ENCODE measurements at places on chromosomes 6 and 20. TPM values are rescaled to one million over a fixed set of nuclear protein-coding genes. Genes with fewer than 3 reads are reported as not detected.
A peak's percentile ranks its signal among the peaks of the same experiment; 100 is the strongest.

- peaks cover 18% of the 10 kb centered on the region for H3K4me1 ChIP-seq
- H3K4me3 ChIP-seq = no peak overlapping the region
- peak; percentile 43 for DNase-seq
- no peak overlapping the region for H3K27ac ChIP-seq
- no peaks in the 10 kb centered on the region for H3K27me3 ChIP-seq
Measured at GRCh38 chr20:44646023-44646640, 5.4 kb downstream of the ADA start.

DNA sequence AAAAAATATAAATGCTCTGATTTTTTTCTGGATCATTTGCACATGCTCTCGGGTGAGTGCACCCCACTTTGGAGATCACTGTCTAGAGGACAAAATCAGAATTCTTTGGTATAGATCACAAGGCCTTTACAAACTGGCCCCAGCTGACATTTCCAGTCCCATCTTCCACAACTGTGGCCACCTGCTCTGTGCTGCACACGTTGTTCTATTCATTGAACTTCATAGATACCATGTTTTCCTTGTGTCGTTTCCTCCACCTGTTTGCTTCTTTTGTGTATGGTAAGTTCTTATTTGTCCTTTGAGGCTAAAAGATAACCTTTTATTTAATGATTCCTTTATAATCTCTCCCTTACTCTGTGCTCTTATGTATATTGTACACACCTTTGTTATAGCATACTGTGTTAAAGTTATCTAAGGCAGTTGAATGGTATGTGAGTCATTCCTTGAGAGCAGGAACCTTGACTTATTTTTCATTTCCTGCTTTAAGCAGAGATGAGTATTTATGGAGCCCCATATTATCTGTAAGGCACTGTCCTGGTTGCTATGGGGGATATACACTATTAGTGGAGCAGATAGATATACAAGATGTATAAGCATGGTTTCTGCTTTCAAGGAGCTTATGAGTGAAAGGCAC is 12.0 kb upstream of the SLC17A5 start:
- H3K27me3 ChIP-seq = no peaks in the 10 kb centered on the region
- DNase-seq = no peak
- H3K27ac ChIP-seq = no peak overlapping the region
- no peaks in the 10 kb centered on the region for H3K4me1 ChIP-seq
- no peaks in the 10 kb centered on the region for H3K36me3 ChIP-seq

The MLN gene
- total RNA-seq = not detected

- no peak overlapping the region for H3K4me3 ChIP-seq
- DNase-seq = peak; percentile 71
- no peaks in the 10 kb centered on the region for H3K36me3 ChIP-seq
- no peak overlapping the region for H3K27ac ChIP-seq
- H3K27me3 ChIP-seq = no peaks in the 10 kb centered on the region
- peaks cover 6% of the 10 kb centered on the region for H3K4me1 ChIP-seq
Measured at GRCh38 chr6:56364827-56365339, 117.5 kb upstream of the COL21A1 start.

GRCh38 chr20:54195483-54196472 is 12.1 kb upstream of the PFDN4 start:
- H3K36me3 ChIP-seq = no peaks in the 10 kb centered on the region
- no peaks in the 10 kb centered on the region for H3K4me1 ChIP-seq
- DNase-seq = no peak
- H3K27ac ChIP-seq = no peak overlapping the region
- no peaks in the 10 kb centered on the region for H3K27me3 ChIP-seq

DNA sequence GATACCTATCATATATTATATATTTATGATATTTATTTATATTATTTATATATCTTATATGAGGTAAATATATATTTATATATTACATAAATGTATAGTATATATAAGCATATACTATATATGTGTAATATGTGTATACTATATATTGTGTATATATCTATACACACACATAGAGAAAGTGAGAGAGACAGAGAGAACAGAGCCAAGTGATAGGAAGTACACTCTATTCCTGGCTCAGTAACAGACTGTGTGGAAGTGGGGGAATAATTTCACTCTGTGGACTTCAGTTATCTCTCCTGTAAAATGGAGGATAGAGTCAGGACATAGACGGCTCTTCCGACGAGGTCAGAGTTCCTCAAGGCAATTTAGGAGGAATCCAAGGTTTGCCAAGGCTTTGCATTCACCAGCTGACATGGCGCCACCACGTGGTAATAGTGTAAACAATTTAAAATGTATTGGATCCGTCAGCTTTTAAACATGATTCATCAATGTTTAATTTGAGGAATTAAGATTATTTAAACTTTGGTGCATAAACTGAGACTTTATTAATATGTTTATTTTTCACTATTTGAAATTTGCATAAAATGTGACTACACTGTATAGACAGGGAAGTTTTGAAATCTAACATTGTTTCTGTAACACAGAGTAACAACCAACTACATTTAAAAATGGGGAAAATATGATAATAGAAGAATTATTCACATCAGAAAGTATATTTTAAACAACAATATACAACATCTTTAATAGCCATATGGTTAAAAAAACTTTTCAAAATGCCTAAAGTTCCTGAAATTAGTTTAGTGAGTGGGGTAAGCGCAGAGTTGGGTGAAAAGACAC is 75.4 kb upstream of the TMEM244 start:
- H3K36me3 ChIP-seq = no peaks in the 10 kb centered on the region
- no peak overlapping the region for H3K4me3 ChIP-seq
- no peak overlapping the region for H3K27ac ChIP-seq
